ENCODE measurements at places on chromosomes 4 and X.
A peak's percentile ranks its signal among the peaks of the same experiment; 100 is the strongest.

DNA sequence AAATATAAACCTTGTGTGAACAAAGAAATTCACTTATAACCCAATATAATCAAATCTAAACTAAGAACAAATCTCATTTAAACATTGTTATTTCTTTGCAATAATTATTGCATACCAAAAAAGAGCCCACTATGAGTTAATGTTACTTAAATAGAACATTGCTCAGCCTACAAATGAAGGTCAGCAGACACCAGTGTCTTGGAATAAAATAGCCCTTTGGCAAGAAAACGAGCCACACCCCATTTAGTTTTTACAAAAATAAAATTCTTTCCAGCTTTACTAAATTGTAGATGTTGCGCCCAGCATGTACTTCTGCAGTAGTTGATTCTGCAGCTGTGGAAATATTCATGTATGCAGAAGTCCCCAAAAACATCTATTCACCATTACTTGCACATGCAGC, 12.2 kb downstream of the PLS3 start:
- DNase-seq = no peak

- DNase-seq = peak; percentile 17
Observed at GRCh38 chr4:3047464-3048286, 26.7 kb downstream of the HTT-AS start.

GRCh38 chrX:42992199-42992943, 214.4 kb upstream of the PPP1R2C start:
- DNase-seq = no peak

DNA sequence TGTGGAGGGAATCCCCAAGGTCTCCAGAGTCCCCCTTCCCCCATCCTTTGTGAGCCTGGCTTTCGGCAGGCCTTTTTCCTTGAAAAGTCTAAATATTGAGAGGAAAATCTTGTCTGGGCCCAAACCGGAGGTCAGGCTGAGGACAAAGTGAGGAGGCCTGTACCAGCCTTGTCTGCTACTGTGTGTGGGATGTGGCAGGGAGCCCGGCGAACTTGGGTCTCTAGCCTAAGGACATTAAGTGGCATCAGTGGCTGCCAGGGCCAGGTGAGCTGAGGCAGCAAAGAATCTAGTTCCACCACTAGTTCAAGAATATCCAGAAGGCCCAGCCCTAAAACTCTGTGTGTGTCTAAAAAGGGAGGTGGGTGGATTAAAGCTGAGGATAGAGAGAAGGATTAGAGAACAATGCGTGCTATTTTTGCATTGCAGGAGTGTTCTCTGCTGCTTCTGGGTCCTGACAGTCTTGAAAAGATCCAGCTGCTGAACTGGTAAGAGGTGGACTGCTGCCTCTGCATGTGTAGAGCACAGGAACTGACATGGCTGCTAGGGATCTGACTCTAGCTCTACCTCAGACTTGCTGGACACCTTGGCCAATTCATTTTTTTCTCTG, 1.2 kb upstream of the AMER1 start:
- no peak for DNase-seq

- no peak for DNase-seq
Observed at GRCh38 chr4:81905971-81906370, 434.3 kb upstream of the RASGEF1B start.

DNA sequence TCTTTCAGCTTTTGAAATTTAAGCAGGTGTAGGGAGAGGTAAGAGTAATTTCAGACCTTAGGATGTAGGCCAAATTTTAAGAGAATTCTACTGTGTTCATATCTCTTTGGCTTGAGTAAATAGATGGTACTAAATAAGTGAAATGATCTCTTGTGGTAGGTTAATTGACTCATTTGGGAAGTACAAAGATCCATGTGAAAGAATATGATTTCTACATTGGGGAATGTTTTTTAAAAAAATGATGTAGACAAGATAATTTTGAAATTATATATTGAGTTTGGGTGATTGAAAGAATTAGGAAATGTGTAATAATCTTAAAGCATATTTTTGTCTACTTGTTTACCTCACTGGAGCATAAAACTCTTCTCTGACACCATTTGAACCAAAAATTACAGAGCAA, 35.6 kb downstream of the RAPGEF2 start:
- DNase-seq = no peak

DNA sequence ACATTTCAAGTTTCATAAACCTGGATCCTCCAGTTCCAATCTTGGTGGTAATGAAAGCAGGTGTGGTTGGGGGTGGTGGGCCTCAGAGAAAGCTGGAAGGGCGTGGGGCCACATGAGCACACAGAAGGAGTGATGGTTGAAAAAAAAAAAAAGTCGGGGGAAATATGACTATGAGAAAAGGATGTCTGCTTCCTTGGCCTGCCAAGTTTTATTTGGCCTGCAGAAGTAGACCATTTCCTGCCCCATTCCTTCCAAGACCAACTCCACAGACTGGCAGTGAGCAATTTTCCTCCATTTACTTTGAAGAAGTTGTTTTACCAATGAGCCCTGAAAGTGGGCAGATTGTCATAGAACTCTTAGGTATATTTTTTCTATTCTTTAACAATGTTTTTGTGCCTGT, 43.3 kb downstream of the LNX1 start:
- DNase-seq = no peak

DNA sequence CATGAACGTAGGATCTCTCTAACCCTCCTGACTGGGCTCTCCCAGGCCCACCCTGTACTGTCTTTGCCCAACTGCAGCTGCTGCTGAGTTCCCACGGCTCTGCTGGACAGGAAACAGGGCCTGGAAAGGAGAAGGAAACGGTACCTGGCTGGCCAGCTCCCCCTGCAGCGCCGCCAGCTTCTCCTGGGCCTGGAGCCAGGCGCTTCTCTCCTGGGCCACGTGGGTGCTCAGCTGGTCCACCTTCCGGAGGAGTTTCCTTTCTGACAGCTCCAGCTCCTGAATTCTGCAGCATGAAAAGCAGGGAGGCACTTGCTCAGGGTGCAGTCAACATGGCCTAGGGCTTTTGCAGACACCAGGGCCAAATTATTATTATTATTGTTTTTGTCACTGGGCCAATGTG, 6.5 kb downstream of the C4orf50 start:
- no peak for DNase-seq

DNA sequence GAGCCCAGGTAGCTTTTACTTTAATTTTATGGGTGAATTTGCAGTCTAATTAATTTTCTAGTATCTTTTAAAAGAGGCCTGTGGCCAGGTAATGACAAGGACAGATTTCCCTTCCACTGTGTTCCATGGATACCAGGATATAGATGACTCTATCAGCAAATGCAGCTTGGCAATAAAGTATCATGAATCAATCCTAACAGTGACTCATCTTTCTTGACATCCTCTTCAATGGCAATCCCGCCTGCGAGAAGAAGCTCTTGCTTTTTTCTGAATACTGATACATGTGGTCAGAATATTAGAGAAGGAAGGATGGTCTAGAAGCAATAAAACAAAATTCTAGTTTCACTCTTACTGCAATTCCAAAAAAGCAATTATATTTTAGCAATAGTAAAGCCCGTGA, 267.8 kb downstream of the DTHD1 start:
- DNase-seq = no peak

DNA sequence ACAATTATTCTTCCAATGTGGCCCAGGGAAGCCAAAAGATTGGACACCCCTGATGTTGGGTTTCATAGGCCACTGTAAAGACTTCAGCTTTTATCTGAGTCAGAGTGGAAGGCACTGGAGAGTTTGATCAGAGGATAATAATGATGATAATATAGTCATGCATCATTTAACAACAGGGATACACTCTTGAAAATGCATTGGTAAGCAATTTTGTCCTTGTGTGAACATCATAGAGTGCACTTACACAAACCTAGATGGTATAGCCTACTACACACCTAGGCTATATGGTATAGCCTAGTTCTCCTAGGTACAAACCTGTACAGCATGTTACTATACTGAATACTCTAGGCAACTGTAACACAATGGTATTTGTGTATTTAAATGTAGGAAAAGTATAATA, 70.5 kb downstream of the COQ2 start:
- no peak for DNase-seq

DNA sequence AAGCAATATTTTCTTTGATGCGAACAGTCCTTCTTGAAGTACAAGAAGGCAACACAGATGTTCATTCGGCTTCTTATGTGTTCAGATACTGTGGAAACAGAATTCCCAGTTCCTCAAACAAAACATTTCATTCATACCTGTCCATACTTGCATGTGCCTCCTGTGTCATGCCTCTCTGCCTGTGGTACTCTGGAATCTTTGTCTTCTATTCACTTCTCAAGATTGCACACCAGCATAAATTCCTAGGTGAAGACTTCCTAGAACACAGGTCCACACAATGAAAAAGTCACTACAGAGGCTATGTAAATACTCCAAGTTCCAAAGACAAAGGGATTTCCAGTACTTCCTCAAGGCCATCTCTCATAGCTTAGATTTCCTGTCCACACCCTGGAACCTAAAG, 367.2 kb downstream of the AFF2 start:
- DNase-seq = no peak

DNA sequence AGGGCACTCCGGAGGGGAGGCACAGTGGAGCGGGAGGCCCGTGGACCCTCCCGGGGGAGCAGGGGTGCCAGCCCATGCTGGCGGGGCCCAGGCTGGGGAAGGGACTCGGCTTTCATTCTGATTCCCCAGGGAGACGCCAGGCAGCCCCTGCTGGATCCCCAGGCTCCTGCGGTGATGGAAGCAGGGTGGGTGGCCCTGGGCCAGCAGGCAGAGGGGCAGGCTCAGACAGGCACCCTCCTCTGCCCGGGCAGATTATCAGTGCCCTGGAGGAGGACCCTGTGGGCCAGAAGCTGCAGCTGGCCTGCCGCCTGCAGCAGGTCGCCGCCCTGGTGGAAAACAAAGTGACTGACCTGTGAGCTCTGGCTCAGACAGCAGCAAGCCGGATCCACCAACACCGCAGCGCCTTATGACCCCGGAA, 2.1 kb upstream of the SRPK3 start:
- DNase-seq = no peak

DNA sequence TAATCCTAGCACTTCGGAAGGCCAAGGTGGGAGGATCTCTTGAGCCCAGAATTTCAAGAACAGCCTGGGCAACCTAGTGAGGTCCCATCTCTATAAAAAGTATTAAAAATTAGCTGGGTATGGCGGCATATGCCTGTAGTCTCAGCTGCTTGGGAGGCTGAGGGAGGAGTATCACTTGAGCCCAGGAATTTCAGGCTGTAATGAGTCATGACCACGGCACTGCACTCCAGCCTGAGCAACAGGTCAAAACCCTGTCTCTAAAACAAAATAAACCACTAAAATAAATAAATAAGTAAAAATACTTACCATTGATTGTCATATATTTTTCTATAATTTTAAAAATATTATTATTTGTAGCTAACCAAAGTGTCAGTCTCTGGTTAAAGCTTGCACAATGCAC, 315.6 kb upstream of the SMIM31 start:
- DNase-seq = no peak

GRCh38 chrX:2828344-2828958, at the start of gene GYG2:
TSS of gene GYG2 (plus strand) at chrX:2828930. CDS start at chrX:2830189, 1,259 bp downstream.
- DNase-seq = no peak

DNA sequence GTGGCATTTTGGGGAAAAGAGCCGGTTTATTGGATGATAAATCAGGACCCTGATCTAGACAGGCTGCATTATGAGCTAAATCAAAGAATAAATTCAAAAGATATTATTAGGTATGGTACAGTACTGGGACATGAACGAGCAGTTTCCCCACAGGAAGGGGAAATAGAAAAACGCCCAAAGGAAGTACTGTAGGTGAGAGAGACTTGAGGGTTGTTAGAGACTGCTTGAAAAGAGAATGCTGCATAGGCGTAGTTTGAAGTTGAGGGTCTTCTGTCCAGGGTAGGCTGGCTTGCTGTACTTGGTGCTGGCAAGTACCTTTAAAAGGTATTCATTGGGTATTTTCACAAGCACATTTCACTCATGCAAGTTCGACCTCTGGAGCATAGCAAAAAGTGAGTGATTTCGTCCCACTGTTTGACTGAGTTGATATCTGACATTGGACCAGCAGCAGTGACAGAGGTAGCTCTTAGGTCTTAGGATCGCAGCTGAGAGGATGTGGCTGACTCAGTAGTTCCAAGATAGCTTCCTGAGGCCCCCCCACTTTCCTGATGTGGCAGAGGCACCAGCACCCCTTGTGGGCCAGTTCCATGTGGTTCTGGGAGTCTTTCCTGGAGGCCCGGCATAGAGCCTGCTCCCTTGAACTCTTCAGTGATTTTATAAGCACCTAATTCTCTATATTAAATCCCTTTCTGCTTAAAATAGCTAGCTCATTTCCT, 64.3 kb downstream of the TMEM131L start:
- no peak for DNase-seq

- DNase-seq = no peak
Observed at GRCh38 chrX:140664939-140665338, 44.6 kb upstream of the LINC00632 start.

GRCh38 chr4:161393602-161394001, 770.2 kb downstream of the FSTL5 start:
- no peak for DNase-seq
